Brain (organoid and tissue), 16 donors: ENCODE measurements at places on chromosomes 7 and 10. TPM values are rescaled to one million over a fixed set of nuclear protein-coding genes. Genes with fewer than 3 reads are reported as not detected.

DNA sequence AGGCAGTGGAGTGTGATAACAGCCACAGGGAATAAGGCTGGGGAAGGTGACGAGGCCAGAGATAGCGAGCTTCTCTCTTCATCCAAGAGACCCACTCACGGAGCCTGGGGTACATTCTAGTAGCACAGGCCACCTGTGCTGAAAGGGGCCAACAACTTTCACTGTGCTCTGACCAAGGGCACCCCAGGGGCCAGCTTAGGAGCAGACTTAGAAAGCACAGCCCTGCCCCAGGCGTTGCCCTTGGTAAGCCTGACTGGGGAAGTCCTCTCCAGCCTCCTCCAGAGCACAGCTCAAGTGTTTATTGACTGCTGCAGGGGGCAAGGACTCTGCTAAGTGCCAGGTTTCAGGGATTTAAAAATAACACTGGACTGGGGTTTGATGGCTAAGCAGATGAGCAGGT, 44.7 kb downstream of the EBF3 start:
- DNase-seq = no peak

DNA sequence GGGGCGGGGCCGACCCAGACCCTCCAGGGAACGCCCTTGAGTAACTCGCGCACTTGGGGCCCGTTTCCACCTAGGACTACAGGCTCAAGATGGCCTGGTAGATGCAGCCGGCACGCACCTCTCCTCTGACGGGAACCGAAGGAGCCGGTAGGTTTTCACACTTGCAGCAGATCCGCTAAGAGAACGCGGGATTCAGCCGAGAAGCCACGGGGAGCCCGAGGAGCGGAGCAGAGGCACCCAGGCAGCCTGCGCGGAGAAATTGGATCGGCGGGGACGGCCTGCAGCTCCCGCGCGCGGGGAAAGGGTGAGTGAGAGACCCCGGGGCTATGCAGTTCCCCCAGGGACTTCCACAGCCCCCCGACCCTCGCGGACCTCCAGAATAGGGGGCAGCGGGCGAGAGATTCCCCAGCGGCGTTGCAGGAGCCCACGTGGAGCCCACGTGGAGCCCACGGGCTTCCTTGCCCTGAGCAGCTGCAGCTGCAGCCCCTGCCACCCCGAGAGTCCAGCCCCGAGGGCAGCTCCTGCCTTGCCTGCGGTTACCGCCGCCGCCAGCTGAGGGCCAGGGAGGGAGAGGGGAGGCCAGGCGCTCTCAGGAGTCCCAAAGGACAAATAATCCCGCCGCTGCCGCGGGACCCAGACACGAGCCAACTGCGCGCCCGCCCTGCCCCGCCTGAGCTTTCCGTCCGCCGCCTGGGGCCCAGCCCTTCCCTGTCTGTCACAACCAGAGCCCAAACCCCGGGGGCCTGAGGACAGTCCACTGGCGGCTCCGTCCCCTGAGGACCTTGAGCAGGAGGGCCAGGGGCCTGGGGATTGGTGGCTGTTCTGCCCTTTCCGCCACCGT, 13.1 kb downstream of the IFT22 start:
- peak; percentile 59 for DNase-seq

GRCh38 chr7:156783864-156784263, 109.1 kb downstream of the LMBR1 start:
- no peak for DNase-seq

LSM8 gene
- polyA plus RNA-seq = 17.8 TPM

NPFFR1 gene
- 0.56 TPM for polyA plus RNA-seq
